NCI-H774 (cell line): ENCODE measurements at places on chromosomes 4 and X.

GRCh38 chr4:36317721-36318120, 36.3 kb downstream of the DTHD1 start:
- DNase-seq = no peak

GRCh38 chr4:61277785-61278760, 77.9 kb downstream of the ADGRL3 start:
- DNase-seq = peak; percentile 46

- no peak for DNase-seq
These were observed 38.8 kb downstream of the SEC31A start for GRCh38 chr4:82851885-82852750.

GRCh38 chr4:140426610-140427105, 790 bp downstream of the CLGN start:
- DNase-seq = peak; percentile 32

DNA sequence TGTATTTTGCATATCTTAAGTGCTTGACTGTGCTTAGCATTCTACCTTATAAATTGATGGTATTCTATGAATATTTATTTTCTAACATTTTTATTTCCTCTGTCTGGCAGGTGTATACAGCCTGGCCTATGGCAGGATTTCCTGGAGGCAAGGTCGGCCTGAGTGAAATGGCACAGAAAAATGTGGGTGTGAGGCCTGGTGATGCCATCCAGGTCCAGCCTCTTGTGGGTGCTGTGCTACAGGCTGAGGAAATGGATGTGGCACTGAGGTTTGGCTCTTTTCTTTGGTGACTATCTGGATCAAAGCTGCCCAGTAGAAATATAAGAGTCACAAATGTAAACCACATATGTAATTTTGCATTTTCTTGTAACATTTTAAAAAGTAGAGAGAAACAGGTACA, 6.5 kb upstream of the NUDT6 start:
- no peak for DNase-seq

DNA sequence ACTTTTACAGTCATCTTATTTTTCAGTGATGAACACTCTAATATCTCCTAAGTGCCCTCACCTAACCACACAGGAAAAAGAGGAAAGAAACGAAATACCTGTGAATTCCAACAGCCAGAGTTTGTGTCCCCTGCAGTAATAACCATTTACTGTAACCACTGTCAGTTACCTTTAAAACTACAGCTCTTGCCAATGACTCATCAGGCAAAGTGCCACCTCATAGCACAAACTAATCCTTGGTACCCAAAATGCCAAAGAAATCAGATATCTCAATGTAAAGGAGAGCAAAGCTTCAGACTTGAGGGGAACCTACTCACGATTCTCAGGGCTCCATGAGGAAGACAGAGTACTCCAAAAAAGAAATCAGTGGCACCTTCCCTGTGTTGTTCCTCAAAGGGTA, 146.5 kb downstream of the NDST3 start:
- DNase-seq = no peak

DNA sequence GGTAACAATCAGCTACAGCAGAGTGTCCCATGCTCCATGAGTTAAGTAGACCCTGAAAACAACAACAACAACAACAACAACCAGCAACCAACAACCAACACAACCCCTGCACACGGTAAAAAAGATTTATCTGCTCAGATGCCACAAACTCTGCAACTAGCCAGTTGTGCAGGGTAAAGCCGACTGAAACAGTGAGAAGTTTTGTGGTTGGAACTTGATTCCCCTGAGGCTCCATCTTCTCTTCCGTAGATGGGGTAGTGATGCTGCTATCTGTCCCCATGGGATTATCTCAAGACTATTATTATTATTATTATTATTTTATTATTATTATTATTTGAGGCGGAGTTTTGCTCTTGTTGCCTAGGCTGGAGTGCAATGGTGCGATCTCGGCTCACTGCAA, 50.6 kb upstream of the RAPGEF2 start:
- DNase-seq = no peak

DNA sequence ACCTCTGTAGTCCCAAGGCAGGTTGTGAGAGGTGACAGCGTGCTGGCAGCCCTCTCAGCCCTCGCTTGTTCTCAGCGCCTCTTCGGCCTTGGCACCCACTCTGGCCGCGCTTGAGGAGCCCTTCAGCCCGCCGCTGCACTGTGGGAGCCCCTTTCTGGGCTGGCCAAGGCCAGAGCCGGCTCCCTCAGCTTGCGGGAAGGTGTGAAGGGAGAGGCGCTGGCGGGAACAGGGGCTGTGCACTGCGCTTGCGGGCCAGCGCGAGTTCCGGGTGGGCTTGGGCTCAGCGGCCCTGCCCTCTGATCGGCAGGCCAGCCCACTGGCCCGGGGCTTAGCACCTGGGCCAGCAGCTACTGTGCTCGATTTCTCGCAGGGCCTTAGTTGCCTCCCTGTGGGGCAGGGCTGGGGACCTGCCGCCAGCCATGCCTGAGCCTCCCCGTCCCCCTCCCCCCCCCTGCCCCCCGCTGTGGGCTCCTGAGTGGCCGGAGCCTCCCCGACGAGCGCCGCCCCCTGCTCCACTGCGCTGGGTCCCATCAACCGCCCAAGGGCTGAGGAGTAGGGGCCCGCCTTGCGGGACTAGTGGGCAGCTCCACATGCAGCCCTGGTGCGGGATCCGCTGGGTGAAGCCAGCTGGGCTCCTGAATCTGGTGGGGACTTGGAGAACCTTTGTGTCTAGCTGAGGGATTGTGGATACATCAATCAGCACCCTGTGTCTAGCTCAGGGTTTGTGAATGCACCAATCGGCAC, 347.6 kb downstream of the KLHL13 start:
- no peak for DNase-seq

DNA sequence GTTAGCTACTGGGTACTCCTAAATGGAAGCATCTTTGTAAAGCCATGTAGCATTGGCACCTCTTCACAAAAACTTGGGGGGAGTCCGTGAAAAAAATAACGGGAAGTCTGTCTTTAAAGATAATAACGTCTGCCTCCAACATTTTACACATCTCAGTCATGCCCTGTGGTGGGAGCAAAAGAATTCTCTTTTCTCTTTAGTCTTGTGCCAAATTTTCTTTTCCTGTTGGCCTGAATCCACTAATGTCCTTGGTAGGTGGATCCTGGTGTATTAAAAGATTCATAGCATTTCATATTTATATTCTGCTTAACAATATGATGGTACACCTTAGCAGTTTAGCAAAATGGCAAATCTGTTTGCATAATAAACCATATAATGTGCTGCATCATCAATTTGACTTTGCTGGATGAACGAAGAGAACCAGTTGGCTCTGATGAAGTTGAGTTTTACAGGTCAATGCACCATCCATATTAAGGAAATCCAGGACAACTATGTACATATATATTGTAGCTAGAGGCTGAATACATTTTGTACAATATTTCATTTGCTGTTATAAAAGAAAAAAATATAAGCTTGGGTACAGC, 746.4 kb upstream of the MAGEB2 start:
- DNase-seq = no peak

- DNase-seq = no peak
These were observed 105.6 kb upstream of the MAMLD1 start for GRCh38 chrX:150257353-150258175.

DNA sequence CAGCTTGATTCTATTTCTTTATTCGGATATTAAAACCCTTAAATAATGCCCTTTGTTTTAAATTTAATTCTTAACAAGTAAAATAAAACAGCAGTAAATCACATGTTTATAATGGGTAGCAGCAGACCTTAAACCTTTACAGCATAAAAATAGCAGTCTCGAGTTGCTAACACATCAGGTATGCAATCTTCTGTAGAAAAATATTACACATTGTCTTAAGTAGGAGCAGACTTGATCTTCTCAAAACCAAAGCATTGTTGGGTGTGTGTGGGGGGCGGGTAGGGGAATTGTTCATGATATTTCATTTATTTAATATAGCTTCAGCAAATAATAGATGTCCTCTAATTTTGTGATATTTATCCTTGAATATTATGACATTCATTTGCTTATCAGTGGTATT, 331.4 kb downstream of the PCDH7 start:
- DNase-seq = no peak

DNA sequence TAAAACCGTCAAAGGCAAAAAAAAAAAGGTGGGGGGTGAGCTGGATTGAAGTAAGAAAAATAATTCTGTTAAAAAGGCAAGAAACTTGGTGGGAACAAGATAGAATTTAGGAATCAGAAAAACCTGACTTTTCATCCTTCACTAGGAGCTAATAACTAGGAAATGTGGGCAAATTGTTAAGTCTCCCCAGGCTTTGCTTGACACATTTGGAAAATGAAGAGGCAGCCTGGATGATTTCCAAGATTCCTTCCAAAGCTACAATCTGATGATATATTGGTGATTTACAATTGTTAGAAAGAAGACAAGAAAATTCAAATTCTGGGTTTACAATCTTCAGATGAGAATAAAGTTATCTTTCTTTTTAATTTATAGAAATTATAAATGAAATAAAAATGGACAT, 1062.5 kb downstream of the ADGRL3 start:
- no peak for DNase-seq

DNA sequence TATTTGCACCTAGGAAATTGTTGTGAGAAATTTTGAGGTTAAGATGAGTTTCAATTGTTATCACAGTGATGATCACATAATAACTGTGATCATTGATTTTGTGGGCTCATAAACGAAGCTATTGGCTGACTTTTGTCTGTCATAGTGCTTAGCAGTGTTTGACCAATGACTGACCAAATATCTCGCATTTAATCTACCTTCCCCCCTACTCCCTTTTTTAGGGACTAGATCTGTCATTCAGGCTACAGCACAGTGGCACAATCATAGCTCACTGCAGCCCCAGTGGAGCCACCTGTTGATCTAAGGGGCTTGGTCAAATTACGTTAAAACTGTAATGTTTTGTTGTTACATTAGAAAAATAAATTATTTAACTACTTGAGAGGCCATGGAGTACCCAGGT, 1.5 kb downstream of the FUNDC2 start:
- DNase-seq = no peak

- DNase-seq = no peak
These were observed 182.6 kb upstream of the PUDP start for GRCh38 chrX:7330556-7330955.

- no peak for DNase-seq
These were observed 114.2 kb upstream of the GRXCR1 start for GRCh38 chr4:42778349-42778748.

GRCh38 chr4:135277068-135277979, 1075.7 kb upstream of the PABPC4L start:
- DNase-seq = no peak

DNA sequence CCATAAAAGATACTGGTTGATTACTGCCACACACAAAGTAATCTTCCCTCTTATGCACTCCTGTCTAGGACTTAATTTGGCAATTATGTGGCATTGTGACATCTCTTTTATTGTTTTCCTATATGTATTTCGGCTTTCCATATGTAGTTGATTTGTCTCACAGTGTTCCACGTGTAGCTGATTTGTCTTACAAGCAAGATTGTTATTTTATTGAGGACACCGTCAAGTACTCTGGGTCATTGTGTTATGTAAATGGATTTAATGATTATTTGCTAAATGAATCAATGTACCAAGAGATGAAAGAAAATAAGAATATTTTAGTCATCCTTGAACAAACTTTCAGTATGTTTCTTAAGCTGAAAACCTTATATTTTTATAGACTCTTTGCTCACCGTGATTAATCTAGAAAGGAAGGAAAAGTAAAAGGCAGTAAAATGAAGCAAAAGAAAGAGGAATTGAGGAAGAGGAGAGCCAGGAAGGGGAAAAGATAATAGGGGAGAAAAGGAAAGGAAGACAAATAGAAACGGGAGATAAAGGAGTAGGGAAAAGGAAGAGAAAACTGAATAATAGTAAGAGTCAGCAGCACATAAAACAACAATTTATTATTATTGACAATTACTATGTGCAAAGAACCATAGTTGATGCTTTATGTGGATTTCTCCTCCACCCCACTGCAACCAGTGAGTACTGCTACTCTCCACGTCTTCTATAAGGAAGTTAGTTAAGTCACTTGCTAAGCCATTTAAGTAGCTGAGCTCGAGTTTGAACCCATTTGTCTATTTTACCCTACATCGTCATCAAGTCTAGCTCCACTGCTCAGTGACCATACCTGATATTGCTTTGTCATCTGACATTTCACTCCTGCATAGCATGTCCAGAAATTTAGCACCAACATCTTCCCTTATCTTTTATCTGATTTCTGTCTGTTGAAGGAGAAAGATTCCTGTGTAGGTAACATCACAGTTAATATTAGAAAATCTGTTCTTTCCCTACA, 336.5 kb downstream of the BMPR1B start:
- DNase-seq = no peak

GRCh38 chr4:6694177-6694901, 661 bp downstream of the S100P start:
- no peak for DNase-seq

- no peak for DNase-seq
These were observed 101.7 kb upstream of the MBNL3 start for GRCh38 chrX:132590350-132591026.

DNA sequence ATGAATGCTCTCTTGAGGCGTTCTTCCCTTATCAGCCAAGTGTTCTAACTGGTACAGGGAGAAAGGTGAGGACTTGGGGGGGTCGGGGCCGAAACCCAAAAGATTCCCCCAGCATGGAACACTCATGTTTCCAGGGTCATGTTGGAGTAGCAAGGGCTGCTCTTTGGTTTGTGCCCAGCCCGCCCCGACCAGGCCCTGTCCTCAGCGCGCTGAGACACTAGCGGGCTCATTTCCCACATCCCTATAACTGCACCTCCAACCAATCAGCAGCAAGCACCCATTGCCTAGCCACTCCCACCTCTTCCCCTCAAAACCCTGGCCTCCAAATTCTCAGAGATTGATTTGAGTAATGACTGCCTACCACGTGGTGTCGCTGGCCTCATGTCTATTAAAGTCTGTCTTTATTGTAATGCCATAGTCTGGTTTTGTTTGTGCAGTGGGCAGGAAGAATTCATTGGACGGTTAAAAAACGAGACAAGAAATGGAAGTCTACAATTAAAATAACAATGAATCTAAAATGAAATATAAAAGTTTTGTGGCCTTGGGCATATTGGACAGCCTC, 1928.4 kb downstream of the STIM2 start:
- DNase-seq = no peak

- no peak for DNase-seq
These were observed 18.5 kb upstream of the UVSSA start for GRCh38 chr4:1328267-1329155.

DNA sequence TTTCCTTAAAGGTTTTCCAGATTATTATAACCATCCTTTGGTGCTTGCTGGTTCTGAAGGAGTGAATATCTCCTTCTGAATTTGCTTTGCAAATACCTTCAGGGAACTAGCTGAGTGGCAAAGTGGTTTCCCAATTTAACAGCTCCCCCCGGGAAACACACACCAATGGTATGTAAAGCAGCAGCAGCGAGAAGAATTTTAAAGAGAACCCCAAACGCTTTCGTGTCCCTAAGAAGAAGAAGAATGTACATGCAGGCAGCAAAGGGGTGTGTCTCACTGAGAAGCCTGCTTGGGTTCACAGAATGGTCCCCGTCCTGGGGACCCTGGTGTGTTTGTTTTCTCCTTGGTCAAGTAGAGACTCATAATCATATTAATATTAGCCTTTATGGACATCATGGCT, 4.2 kb upstream of the AKAP17A start:
- no peak for DNase-seq

GRCh38 chr4:171202908-171203307, 610.3 kb upstream of the GALNTL6 start:
- no peak for DNase-seq

- no peak for DNase-seq
These were observed 53.6 kb downstream of the NSG1 start for GRCh38 chr4:4440333-4441061.
